Choroid plexus epithelial cell (primary cell): ENCODE measurements at places on chromosomes 4 and X.
A peak's percentile ranks its signal among the peaks of the same experiment; 100 is the strongest.

GRCh38 chrX:154417157-154417556 is 5.8 kb downstream of the TAFAZZIN start:
- no peak for DNase-seq

DNA sequence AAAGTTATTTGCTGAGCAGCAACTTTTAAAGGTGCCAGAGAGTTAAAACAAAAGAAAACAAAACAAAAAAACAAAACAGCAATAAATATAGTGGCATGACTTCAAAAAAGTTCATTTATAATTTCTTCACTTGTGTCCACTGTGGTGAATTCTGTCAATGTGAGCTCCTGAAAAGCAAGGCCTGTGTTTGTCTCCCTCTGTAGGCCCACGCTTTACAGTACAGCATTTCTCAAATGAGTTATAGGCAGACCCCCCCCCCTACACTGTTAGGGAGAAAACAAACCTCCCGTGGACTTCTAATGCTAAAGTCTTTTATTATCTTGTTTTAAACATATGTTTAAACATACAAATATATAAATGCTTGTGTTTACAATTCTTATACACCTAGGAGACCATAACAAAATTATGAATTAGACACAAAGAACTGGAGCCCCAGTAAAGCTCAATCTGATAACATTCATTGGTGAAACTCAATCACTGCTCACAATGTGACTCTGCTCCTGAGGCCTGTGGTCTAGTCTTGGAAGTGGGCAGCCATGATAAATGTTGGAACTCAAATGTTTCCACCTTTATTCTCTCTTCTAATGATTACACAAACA is 47.0 kb upstream of the SCOC start:
- DNase-seq = peak; percentile 75

DNA sequence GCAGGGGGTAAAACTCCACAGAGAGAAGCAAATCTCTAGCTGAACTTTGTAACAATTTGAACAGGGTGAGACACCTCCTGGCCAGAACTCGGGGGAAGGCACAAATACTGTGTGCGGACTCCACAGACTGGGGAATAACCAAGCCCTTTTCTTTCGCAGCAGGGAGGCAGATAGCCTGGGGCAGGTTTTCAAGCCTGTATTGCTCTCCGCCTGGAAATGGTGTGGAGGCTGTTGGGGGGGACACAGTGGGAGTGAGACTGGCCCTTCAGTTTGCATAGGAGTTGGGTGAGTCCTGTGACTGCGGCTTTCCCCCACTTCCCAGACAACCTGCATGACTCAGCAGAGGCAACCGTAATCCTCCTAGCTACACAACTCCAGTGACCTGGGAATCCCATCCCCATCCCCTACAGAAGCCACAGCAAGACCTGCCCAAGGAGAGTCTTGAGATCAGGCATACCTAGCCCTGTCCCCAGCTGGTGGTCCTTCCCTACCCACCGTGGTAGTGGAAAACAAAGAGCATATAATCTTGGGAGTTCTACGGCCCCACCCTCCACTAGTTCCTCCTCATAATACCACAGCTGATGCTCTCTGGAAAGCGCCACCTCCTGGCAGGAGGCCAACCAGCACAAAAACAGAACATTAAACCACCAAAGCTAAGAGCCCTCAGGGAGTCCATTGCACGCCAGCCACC is 12.9 kb upstream of the SMPX start:
- DNase-seq = no peak

DNA sequence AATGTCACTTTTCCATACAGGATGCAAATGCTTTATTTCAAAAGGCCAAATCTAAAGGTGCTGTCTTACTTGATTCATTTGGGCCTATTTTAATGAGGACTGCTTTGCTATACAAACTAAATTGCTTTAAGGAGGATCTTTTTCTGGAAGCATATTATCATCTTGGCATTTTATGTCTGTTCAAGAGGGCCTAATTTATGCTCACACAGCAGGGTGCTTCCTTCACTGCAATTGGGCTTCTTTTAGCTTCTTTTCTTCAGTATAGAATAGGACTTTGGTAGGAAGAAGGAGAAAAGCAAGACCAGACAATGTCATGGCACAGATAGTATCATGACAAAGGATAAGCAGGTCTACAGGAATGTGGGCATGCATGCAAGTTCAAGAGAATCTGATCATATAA is 222.4 kb upstream of the ANKRD50 start:
- DNase-seq = no peak

DNA sequence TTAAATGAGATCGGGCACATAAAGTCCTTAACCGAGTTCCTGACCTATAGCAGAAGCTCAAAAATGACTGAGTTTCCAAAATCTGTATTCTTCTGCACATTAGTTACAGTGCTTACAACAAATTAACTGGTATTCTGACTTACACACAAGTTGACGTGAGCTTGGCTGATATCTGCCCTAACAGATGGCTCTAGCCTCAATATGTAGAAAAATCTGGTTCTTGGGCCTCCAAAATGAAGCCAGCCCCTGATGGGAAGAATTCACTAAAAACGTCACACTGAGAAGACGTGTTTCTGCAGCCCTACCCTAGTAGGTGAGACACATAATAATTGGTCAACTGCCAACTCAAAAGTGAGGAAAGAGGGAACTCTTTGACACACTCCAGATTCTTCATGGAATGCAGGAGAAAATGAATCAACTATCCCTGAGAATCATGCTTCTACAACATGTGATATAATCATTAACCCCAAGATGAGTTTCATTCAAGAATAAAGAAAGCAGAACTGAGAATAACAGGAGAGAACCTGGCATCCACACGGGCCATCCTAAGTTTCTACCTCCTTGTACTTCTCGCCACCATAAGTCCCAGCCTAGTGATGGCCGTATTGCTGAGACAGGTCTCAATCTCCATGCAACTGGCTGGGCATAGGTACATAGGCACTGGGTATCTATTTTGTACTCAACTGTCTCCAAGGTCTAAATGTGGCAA is 8.2 kb downstream of the STX18 start:
- no peak for DNase-seq

GRCh38 chrX:8033175-8033574 is 106.0 kb upstream of the PNPLA4 start:
- no peak for DNase-seq

DNA sequence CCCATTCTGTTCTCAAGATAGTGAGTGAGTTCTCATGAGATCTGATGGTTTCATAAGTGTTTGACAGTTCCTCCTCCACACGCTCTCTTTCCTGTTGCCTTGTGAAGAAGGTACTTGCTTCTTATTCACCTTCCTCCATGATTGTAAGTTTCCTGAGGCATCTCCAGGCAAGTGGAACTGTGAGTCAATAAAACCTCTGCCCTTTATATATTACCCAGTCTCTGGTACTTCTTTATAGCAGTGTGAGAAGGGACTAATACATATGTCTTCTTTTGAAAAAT is 58.4 kb downstream of the CFAP299 start:
- no peak for DNase-seq

GRCh38 chr4:20684852-20685763 is 15.2 kb upstream of the PACRGL start:
- peak; percentile 52 for DNase-seq

DNA sequence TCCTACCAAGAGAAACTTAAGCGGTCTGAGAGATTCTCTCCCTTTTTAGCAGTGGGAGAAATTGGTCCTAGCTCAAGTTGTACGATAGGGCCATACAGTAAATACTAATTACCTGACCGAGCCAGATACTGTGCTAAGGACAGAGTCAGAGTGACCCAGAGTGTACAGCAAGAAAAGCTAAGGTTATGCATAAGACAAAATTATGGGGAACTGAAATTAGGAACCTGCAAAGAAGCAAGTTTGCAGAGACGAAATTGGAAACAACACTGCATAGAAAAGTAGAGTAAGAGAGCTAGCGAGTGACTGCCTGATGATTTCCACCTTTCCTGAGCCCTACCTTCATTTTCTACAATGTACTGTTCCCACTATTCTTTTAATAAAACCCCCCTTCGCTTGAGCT is 278.1 kb downstream of the NKX6-1 start:
- no peak for DNase-seq

GRCh38 chr4:152500800-152501434 is 35.0 kb downstream of the FBXW7 start:
- DNase-seq = peak; percentile 97

- DNase-seq = no peak
These were observed 425.6 kb downstream of the IL1RAPL1 start for GRCh38 chrX:29012867-29013266.

GRCh38 chr4:158938220-158939044 is 164.4 kb upstream of the RAPGEF2 start:
- peak; percentile 35 for DNase-seq

DNA sequence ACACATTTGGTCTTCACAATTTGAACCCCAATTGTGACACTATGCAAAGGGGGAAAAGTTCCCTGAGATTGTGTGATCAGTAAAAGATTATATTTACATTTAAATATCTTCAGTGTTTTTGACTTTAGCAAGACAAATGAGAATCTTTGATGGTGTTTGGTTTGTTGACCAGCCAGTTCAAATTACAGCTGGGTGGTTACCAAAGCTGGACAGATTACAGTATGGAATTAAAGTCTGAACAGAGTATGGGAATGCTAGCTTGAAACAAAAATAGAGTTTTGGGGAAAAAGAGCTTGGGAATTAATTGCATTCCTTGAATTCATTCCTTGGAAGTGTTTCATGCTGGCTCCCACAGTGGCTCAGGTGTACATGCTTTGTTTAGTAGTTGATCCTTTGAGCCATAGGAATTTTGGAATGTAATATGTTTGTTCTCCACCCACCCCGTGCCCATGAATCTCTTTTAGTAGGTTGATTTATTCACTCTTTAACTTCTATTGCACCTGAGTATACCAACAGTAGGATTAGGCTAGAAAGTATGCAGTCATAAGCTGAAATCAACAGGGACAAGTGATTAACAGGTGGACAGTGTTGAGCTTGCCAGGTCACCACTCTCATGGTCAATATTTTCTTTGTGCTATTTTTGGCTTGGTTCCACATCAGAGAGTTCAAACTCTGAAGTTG is 81.1 kb upstream of the HELT start:
- DNase-seq = no peak

GRCh38 chrX:25287521-25287920 is 271.8 kb upstream of the ARX start:
- no peak for DNase-seq

- no peak for DNase-seq
These were observed 516.2 kb upstream of the GALNT7 start for GRCh38 chr4:172652369-172652768.

DNA sequence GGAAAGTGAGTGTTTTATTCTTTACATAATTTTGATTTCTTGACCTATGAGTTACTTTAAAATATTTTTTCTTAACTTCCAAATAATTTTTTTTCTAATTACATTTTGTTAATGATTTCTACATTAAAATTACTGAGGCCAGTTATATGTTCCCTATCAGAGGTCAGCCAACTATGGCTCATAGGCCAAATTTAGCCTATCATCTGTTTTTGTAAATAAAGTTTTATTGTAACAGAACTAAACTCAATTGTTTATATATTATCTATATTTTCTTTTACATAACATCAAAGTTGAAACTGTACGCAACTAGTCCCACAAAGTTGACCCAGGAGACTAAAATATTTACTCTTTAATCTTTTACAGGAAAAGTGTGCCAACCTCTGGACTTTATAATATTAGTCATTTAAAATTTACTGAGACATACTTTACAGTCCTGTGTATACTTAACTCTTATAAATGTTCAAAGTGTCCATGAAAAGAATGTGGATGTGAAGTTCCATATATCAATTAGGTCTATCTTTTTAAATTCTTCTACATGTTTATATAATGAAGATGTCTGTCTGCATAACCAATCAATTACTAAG is 26.2 kb downstream of the ASB5 start:
- no peak for DNase-seq

GRCh38 chr4:57136281-57136680 is 26.1 kb upstream of the IGFBP7 start:
- peak; percentile 59 for DNase-seq

- DNase-seq = no peak
These were observed 274.4 kb upstream of the RASGEF1B start for GRCh38 chr4:81746071-81746470.

DNA sequence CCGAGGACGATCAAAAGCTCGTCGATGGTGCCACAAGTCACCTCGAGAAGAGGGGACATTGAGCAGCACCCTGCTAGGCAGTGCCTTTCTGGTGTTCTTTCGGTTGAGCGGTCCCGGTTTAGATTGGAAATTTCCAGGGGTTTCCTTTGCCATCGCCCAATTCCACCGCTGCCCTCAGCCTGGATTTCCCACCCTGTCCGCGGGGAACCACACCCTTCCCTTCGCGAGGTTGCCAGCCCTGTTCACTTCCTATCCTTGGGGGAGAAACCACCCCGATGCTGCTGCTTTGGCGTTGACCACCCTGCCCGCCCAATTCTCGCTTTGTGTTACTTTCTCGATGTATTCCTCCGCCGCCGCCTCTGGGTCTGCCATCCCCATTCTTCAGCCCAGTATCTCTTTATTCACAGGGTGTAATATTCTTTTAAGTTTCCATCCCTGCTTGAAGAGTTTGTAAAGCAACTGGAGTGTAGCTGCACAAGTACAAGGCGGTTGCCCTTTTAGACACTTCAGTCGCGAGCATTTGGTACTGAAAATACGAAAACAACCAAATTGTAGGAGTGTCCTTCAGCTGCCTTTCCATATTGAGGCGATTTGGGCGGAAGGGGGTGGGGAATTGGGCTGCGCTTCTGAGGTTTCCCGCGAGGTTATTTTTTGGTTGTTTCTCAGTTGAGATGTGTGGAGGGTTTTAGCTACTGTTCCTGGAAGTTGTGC is 1.1 kb downstream of the OGT start:
- DNase-seq = peak; percentile 55

- peak; percentile 16 for DNase-seq
These were observed 2.4 kb upstream of the PLAC1 start for GRCh38 chrX:134660627-134661026.

- peak; percentile 92 for DNase-seq
These were observed 8.9 kb upstream of the HTRA3 start for GRCh38 chr4:8260656-8261111.

DNA sequence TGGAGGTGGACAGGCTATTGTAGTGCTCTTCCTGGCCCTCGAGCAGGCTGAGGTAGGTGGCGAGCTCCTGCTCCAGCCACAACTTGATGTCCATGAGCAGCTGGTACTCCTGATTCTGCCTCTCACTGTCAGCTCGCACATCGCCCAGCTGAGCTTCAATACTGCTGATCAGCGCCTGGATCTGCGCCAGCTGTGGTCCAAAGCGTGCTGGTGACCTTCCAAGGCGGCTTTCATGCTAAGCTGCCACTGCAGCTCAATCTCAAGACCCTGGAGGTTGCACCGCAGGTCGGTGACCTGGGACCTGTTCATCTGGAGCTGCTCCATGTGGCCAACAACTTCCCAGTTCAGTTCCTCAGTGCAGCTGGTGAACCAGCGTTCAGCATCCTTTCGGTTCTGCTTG is 31.2 kb downstream of the LRIT3 start:
- no peak for DNase-seq

DNA sequence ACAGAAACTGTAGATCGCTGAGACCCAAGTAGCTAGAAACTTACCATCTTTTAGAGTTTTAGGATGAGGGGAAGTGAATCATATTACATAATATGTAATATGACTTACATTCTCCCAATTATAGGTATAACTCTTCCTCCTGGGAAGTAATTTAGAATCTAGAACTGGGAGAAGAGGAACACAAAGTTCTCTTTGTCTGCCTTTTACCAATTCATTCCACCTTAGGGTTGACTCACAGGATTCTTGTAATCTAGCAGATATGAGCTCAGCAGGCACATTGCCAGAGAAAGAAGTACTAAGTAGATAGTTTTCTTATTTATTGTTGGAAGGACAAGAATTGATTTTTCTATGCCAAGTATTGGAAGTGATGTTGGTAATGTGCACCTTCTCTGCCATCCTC is 58.0 kb upstream of the CCSER1 start:
- DNase-seq = peak; percentile 1

GRCh38 chr4:152357206-152357605 is 178.7 kb downstream of the FBXW7 start:
- peak; percentile 74 for DNase-seq

- peak; percentile 13 for DNase-seq
These were observed 105.9 kb downstream of the IL1RAPL1 start for GRCh38 chrX:28693101-28693500.
